Anterior cingulate cortex (tissue), 58 donors: ENCODE measurements at places on chromosomes 3 and 15.

- DNase-seq = no peak
Measured at GRCh38 chr3:143351895-143352608, 232.5 kb downstream of the CHST2 start.

DNA sequence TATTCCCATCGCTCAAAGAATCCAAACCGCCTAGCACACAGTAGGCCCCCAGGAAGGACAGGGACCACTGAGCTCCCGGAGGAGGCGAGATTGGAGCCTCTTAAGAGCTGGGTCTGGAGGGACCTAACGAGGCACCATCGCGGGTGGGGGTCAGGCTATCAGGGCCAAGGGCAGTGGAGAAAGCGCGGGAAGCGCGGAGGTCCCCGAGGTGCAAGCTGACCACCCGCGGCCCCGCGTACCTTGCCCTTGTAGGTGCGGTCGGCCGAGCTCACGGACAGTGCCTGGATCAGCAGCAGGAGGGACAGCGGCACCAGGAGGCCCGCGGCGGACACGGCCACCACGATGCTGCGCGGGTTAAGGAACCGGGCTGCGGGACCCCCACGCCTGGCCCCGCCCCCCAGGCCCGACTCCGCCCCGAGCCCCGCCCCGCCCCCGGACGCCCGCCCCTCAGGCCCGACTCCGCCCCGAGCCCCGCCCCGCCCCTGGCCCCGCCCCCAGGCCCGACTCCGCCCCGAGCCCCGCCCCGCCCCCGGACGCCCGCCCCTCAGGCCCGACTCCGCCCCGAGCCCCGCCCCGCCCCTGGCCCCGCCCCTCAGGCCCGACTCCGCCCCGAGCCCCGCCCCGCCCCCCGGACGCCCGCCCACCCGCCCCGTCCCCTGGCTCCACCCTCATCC is 3.9 kb downstream of the ZDHHC19 start:
- DNase-seq = no peak

DNA sequence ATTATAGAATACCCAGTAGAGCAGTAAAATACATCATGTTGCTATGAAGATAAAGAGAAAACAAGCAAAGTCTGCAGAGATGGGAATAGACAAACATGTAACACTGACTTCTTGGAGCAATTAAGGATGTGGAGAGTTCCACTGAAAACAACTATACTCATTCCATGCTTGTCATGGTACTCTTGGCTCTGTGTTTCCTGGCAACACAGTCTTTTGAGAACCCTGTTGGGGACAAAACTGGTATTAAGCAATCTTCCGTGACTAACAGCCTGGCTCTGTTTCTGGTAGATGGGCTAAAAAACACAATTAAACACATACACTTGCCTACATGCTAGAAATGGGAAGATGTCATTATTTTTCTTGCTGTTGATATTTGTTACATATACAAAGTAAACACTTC is 1212.3 kb upstream of the GBE1 start:
- no peak for DNase-seq

GRCh38 chr15:71239592-71240364 is 124.5 kb downstream of the THSD4 start:
- DNase-seq = no peak

GRCh38 chr3:98596541-98597500 is 3.4 kb upstream of the CPOX start:
- DNase-seq = no peak

- DNase-seq = no peak
Measured at GRCh38 chr15:77898811-77899730, 178.4 kb downstream of the TBC1D2B start.

DNA sequence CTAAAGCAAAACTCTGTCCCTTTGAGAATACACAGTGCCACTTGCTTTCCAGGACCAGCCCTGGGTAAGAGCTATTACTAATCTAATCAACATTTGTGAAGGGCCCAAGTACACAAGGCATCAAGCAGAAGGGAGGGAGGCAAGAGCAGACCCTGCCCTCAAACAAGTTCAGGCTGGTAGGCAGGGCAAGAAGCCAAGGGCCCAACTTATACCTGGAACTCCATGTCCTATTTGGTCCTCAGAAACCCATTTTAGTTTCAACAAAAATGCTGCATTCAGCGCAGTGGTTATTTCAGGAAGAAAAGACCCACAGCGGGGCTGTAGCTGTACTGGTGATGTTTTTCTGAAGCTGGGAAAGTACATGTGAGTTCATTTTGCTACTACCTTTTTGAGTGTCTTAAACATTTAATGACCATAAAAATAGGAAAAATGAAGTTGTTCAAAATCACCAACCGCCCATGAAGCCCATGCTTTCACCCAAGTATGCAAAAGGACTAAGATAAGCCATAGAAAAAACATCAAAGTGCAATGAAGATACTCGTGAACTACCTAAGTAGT is 2.8 kb downstream of the RPS17 start:
- no peak for DNase-seq

- no peak for DNase-seq
Measured at GRCh38 chr3:120461416-120461815, 10.6 kb upstream of the FSTL1 start.
